ENCODE measurements at places on chromosomes 7 and 10.

GRCh38 chr7:122790591-122790990 lies 87.9 kb upstream of the RNF148 start:
- no peak for DNase-seq

- DNase-seq: no peak
These were observed 147.0 kb downstream of the WDR37 start for GRCh38 chr10:1203216-1203615.

- DNase-seq: no peak
These were observed 27.0 kb downstream of the SND1 start for GRCh38 chr7:127678947-127679346.

DNA sequence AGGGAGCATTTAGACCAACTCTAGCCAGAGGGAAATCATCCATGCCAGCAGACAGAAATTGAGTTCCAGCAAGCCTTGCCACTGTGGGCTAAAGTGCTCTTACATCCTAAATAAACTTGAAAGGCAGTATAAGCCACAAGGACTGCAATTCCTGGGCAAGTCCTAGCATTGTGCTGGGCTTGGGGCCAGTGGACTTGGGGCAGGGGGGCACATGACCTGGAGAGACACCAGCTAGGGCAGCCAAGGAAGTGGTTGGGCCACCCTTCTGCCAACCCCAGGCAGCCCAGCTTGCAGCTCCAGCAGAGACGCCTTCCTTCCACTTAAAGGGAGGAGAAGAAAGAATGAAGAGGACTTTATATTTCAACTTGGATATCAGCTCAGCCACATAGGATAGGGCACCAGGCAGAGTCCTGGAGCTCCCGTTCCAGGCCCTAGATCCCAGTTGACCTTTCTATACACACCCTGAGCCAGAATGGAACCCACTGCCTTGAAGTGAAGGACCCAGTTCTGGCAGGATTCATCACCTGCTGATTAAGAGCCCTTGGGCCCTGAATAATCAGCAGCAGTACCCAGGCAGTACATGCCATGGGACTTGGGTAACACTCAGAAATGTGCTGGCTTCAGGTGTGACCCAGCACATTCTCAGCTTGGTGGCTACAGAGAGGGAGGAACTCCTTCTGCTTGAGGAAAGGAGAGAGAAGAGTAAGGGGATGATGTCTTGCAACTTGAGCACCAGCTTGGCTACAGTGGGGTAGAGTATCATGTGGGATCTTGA lies 153.0 kb downstream of the GNAI1 start:
- no peak for DNase-seq

- DNase-seq: no peak
These were observed 270.6 kb downstream of the TRIL start for GRCh38 chr7:28687537-28687936.

- no peak for DNase-seq
These were observed 531 bp upstream of the INTS15 start for GRCh38 chr7:6589151-6589828.

DNA sequence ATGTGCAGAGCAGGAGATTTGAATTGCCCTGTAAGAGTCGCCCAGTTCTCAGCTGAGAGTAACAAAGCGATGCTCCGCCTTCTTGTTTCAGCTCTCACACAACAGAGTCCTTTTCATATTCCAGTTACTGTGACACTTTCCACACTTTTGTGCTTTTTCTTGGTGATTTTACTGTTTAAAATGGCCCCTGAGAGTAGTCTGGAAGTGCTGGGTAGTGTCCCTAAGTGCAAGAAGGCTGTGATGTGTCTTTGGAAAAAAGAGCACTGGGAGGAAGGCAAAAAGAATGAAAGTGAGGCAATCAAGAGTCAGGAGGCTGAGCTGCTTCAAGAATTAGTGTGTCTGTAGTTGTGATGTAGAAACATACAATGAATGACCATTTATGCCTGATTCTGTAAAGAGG lies 201.2 kb upstream of the SEMA3E start:
- no peak for DNase-seq

- no peak for DNase-seq
These were observed 148.6 kb downstream of the ELFN1 start for GRCh38 chr7:1818575-1819258.

DNA sequence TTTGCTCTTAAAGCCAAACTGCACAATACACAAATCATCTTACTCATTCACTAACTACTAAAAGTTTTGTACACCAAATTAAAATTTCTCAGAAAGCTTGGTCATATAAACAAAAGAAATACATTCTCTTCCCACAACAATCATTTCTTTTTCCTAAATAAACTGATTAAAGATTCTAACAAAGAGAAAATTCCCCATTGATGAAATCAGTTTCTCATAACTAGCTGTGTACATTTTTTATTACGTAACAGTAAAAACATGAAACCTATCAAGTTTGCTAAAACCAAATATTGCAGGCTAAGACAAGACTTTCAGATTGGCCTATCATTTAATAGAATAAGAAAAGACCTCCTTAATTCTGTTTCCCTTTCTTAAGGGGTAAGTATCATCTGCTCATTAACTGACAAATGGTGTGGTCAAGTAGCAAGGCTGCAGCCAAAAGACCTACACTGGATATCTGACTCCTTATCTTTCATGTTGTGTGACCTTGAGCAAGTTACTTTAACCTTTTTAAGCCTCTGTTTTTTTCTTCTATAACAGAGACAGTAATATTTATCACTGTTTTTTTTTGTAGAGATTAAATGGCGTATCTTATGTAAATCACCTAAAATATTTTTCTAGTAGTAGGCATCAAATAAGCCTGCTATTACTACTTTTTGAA lies 22.4 kb downstream of the NAMPT start:
- no peak for DNase-seq

GRCh38 chr7:101140339-101140699 lies 13.4 kb downstream of the SERPINE1 start:
- no peak for DNase-seq

DNA sequence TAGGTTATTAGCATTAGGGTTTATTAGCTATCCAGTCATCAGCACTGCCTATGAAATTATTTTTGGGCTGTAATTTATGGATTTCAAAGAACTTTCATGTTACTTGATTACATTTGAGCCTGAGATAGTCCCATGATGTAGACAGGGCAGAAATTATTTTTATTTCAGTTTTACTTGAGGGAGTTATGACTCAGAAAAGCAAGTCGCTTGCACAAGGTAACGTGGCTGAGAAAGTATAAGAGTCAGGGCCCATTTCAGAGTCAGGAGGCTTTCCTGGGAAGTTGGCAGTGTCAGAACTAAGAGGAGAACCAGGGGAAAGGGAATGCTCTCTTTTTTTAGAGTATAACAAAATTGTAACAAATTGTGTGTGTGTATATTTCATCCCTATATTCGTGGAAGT lies 16.5 kb downstream of the GATA3 start:
- no peak for DNase-seq

DNA sequence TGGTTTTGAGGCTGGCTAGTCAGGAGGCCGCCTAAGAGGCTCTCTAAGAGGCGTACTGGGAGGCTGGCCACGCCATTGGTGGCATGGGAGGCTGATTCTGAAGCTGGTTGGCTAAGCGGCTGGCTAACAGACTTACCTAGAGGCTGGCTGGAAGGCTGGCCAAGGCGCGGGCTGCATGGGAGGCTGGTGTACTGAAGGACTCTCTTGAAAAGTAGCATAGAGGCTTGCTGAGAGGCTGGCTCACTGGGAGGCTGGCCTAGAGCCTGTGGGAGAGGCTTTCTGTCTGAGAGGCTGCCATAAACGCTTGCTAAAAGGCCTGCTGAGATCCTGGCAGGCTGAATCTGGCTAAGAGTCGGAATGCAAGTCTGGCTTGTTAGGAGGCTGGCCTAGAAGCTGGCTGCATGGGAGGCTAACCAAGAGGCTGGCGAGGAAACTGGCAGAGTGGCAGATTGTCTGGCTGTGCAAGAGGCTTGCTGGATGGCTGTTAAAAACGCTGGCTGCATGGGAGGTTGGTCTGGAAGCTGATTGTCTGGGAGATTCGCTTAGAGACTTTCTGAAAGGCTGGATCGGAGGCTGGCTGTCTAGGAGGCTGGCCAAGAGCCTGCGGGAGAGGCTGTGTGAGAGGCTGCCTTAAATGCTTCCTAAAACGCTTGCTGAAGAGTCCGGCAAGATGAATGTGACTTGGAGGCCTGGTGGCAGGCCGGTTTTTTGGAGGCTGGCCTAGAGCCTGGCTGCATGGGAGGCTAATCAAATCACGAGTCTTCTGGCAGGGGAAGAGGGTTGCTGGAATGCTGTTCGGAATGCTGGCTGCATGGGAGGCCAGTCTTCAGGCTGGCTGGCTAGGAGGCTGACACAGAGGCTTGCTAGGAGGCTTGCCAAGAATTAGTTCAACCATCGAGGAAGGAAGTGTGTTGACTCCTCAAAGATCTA lies 134.2 kb downstream of the OR13A1 start:
- no peak for DNase-seq

DNA sequence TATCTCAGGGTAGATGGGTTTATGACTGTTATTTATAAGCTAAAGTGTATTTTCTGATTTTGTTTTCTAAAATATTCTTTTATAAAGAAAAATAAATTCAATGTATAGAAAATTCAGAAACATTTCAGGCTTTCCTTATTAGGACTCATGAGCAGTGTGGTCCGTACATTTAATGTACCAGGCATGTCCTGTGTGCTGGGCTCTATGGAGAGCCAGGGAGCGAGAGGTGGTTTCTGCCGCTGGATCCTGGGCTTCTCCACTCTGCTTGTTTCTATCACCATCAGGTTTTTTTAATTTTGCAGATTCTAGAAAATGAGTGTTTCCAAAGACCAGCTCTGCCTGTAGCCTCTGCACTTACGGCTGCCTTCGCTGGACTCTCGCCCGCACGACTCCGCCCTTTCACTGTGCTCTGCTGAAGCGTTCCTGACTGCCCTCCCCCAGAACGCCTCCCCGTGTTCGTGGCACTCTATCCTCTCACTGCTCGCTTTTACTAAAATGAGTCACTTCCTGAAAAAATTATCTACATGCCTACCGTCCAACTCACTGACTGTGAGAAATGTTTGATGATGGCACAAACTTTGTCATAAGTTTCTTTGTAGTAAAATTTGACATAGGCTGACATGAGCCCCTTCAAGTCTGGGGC lies 188.5 kb downstream of the ZMYND11 start:
- DNase-seq: peak; percentile 69

DNA sequence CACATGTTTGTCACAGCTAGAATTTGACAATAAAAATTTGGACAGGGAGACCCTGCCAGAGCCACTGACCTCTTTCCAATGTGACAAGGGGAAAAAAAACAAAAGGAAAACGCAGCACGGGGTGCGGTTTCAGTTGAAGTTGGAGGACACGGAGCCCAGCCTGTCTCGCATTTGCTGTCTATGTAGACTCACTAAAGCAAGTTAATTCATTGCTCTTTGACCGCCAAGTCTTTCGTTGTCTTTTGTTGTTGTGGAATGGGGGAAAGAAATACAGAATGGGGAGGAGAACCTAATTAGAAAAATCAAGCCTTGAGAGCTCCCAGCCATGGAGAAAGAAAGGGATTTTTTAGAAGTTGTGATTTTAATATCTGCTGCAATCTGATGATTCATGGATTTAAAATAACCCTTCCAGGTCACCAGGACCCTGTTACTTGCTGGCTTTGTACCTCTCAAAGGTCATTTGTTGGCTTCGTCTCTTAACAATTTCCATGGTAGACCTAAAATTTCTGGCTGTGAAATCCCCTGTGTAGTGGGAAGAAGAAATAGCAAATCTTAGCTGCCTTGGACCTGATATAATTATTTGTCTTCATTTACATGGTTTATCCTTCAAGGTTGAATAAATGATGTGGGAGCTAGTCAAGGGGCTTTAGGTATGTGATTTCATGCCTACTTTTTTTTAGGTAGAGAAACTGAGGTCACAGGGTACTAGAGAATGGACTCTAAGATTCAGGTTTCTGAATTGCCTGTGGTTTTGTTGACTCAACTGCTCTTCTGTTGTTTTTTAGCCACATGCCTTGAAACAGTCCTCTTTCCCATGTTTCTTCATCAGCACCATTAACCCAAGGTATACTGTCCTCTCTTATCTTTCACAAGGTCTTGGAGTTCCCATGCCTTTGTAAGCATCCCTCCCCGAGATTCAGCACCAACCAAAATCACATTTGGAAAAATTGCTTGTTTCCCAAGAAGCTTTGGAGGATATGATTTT lies 78.7 kb downstream of the TCF7L2 start:
- no peak for DNase-seq

DNA sequence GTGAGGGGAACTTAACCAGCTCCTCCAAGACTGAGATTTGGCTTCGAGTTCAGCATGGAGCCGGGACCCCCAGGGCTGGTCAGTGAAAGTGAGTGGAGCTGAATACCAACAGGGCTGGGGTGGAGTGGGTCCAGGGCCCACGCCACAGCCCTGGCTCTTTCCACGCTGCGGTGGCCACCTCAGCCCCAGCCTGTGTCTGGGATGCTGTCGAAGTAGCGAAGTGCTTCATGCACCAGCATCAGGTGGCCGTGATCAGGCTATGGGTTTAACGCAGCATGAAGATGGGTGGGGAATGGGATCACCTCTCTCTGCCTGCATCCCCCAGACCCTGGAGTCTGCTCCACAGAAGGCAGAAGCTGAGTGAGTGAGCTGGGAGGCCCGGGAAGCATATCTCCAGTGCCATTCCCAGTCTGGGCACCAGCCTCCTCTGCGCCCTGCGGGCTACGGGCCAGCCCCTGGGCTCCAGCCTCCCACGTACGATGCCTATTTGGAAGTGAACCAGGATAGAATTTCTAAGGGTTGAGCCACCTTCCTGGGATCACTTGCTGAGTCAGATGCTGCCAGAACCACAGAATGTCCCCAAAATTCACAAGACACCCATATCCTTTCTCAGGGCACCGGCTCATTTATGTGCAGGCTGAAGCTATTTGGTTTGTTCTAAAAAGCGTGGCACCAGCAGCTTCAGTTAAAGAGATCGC lies 131.1 kb upstream of the CHST15 start:
- DNase-seq: no peak

DNA sequence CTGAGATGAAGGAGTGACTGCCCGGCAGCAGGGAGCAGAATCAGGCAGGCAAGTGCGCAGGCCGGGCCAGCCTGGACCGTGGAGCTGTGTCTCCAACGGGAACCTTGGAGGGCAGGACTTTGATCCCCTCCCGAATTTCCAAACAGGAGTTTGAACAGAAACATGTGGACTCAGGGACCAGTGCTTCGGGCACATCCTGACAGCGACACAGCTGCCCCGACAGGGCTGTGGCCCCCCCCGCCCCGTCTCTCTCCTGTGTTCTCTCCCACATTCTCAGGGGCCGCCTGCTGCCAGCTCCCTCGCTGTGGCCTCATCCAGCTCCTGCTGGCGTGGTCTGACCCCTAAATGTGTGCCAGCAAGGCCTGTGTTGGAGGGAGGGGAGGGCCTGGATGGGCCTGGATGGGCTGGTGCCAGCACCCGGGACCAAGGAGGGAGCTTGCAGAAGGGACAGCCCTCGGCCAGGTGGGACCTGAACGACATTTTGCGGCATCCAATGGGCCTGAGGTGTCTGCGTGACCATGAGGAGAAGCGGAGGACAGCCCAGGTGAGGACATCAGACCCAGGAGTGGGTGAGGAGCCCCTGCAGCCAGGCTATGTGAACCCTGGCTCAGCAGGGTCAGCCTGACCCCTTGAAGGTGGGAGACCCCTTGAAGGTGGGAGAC lies 222.9 kb downstream of the DNAJB6 start:
- DNase-seq: no peak

DNA sequence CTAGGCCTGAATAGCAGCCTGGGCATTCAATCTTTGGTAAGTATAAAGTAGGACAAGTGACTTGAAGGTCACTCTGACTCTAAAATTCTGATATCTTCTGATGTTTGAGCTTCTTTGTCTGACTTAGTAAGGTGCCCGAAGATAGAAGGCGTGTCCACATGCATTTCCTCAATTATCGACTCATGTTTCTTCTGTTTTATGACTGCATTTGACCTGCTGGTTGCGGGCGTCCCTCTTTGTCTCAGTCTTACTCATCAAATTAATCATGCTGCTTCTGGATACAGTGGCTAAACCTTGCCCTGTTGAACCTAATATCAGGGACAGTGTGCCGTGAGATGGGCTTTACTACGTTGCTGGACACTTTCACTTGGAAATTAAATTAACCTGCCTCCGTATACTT lies 534.1 kb downstream of the SDK1 start:
- DNase-seq: no peak
